ENCODE measurements at places on chromosomes 11 and 22. TPM values are rescaled to one million over a fixed set of nuclear protein-coding genes. Genes with fewer than 3 reads are reported as not detected.

The OR4A16 gene
- not detected for total RNA-seq

The LIPT2 gene
- total RNA-seq = 6.8 TPM

The BRSK2 gene
- total RNA-seq = 1.1 TPM

The CDC42BPG gene
- 0.61 TPM for total RNA-seq

The PNPLA3 gene
- total RNA-seq = 0.58 TPM

DNA sequence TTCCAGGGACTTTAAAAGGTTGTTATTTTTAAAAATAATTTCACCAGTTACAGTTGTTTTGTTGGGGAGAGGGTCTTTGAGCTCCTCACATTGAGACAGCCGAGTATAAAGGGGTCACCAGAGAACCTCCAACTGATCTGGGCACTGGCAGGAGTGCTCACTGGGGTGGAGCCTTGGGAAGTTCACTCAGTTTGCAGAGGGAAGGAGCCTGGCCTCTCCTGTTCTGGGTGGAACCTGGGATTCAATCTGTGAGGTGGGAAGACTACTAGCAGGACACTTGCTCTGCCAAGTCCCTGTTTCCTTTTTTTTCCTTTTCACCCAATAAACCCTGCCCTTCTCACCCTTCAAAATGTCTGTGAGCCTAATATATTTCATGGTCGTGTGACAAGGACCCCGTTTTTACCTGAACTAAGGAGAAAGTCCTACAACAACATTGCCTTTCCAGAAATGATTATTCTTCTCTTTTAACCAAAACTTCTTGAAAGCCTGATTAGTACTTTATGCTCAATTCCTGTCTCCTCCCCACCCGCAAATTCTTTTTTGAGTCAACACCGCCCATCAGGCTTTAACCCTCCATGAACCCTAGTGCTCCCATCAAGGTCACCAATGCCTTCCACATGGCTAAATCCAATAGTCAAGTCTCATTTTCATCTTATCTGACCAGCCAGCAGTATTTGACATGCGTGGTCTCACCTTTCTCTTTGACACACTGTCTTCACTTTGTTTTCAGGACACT lies 22.0 kb upstream of the MSANTD2 start:
- H3K27ac ChIP-seq = no peak overlapping the region
- H3K27me3 ChIP-seq = peaks cover 22% of the 10 kb centered on the region
- DNase-seq = no peak
- H3K4me3 ChIP-seq = no peak overlapping the region
- H3K4me1 ChIP-seq = no peaks in the 10 kb centered on the region

- no peaks in the 10 kb centered on the region for H3K27me3 ChIP-seq
- no peak for DNase-seq
- H3K27ac ChIP-seq = peak overlapping the region; percentile 95
- no peak overlapping the region for H3K4me3 ChIP-seq
Observed at GRCh38 chr11:118897721-118898310, 14.1 kb downstream of the CXCR5 start.

DNA sequence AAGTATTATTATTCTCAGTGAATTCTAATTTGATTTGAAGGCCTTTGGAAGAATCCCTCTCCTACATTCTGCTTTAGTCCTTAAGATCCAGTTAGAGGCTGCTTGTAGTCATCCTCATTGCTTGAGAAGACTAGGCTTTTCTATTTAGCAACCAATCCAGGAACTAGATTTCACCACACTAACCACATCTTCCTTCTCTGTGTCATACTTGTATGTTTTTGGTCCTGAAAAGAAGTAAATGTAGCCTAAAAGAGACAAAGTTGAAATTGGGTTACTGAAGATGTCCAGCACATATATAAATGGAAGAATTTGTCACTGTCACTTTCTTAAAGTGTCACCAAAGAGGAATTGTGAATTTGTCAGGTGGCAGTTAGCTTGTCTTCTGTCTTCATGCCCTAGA lies 46.6 kb upstream of the MMP7 start:
- no peak for DNase-seq
- H3K4me1 ChIP-seq = peaks cover 28% of the 10 kb centered on the region
- no peak overlapping the region for H3K4me3 ChIP-seq
- no peaks in the 10 kb centered on the region for H3K27me3 ChIP-seq
- no peak overlapping the region for H3K27ac ChIP-seq

DNA sequence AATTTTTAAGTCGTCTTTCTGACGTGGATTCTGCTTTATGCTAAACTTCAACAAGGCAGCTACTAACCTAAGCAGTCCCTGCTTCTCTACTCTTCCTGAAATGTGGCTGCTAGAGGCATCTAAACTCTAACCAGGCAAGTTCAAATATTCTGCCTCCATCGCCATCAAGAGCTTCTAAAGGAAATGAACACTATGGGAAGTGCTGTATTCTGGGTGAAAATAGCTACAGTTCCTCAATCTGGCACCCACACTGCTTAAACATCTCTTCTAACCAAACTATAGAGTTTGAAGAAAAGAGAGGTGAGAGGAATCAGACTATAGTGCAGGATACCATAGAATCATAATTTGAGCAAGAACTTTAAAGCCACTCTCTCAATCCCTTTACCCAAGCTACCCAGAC lies 6.3 kb downstream of the NRIP3 start:
- peaks cover 12% of the 10 kb centered on the region for H3K4me1 ChIP-seq
- no peak for DNase-seq
- H3K27ac ChIP-seq = no peak overlapping the region
- peaks cover 28% of the 10 kb centered on the region for H3K27me3 ChIP-seq
- H3K4me3 ChIP-seq = no peak overlapping the region

DNA sequence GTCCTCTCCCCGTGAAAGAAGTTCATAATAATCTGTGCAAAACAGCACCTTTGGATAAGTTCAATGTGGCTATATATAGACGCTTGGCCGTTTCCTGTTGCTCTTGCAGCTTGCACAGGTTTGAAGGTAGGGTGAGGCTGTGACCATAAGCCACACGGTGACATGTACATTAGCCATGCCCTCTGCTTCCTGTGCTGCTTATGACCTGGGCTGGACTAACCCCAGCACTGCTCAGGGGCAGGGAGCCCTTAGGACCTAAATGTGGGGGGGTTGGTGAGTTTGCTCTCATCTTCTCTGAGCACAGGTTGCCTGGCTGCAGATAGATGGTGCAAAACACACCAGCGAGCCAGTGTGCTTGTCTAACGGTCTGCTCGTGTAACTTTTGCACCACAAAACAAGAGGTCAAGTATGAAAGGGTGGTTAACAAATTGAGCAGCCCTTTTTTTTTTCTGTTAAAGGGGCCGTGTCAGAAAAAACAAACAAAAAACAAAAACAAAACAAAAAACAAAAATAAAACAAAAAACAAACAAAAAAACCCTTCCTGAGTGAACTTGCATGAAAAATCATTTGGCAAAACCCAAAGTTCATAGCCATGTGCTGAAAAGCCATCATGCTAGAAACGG lies 37.3 kb downstream of the FLI1 start:
- H3K4me3 ChIP-seq = peak overlapping the region; percentile 37
- peaks cover 94% of the 10 kb centered on the region for H3K4me1 ChIP-seq
- no peaks in the 10 kb centered on the region for H3K27me3 ChIP-seq
- peak overlapping the region; percentile 59 for H3K27ac ChIP-seq

DNA sequence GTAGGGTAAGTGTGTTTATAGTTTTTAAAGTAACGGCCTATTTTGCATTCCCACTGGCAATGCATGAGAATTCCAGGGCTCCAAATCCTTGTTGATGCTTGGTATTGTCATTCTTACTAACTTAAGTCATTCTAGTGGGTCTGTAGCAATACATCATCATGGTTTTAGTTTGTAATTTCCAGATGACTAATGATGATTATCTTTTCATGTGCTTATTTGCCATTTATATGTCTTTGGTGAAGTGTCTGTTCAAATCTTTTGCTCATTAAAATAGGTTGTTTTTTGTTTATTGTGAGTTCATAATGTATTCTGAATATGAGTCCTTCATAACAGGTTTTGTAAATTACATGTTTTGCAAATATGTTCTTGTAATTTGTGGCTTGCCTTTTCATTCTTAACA lies 31.2 kb downstream of the MTMR3 start:
- no peak for DNase-seq
- peaks cover 57% of the 10 kb centered on the region for H3K4me1 ChIP-seq
- no peaks in the 10 kb centered on the region for H3K36me3 ChIP-seq
- no peaks in the 10 kb centered on the region for H3K27me3 ChIP-seq

GRCh38 chr22:44287121-44287693 lies 25.5 kb downstream of the SHISAL1 start:
- no peaks in the 10 kb centered on the region for H3K4me1 ChIP-seq
- no peak for DNase-seq
- H3K4me3 ChIP-seq = no peak overlapping the region
- H3K36me3 ChIP-seq = no peaks in the 10 kb centered on the region
- no peak overlapping the region for H3K27ac ChIP-seq

DNA sequence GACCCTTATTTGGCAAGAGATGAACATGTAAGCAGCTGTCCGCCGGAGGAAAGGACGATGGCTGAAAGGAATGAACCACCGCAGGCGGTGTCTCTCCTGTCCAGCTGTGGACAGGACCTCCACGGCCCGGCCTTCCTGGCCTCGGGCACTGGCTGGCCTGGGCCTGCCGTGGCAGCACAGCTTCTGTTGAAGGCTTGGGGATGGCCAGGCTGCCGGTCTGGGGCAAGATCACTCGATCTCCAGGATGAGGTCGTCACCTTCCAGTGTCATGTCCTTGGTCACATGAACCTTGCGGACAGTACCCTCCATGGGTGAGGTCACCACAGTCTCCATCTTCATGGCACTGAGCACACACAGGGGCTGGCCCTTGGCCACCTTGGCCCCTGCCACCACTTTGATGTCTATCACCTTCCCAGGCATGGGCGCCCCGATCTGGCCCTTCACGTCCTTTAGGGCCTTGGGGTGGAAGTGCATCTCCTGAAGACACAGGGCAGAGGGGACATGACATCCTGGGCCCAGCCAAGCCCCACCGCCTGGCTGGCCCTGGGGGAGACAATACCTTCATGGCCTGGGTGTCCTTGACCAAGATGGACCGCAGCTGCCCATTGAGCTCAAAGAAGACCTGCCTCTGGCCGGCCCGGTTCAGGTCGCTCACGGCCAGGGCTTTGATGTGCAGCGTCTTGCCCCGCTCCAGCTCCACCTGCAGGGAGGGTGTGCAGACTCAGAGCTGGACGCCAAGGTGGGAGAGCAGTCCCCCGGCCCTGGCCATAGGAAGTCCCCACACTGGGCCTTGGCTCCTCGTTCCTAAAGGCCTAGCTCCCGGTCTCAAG lies 5.6 kb downstream of the RCE1 start:
- peaks cover 25% of the 10 kb centered on the region for H3K4me1 ChIP-seq
- no peak overlapping the region for H3K4me3 ChIP-seq
- no peaks in the 10 kb centered on the region for H3K27me3 ChIP-seq
- H3K27ac ChIP-seq = no peak overlapping the region

GRCh38 chr11:117743121-117743815 lies 53.7 kb downstream of the DSCAML1 start:
- peaks cover 7% of the 10 kb centered on the region for H3K4me1 ChIP-seq
- no peak overlapping the region for H3K4me3 ChIP-seq
- H3K27me3 ChIP-seq = no peaks in the 10 kb centered on the region

DNA sequence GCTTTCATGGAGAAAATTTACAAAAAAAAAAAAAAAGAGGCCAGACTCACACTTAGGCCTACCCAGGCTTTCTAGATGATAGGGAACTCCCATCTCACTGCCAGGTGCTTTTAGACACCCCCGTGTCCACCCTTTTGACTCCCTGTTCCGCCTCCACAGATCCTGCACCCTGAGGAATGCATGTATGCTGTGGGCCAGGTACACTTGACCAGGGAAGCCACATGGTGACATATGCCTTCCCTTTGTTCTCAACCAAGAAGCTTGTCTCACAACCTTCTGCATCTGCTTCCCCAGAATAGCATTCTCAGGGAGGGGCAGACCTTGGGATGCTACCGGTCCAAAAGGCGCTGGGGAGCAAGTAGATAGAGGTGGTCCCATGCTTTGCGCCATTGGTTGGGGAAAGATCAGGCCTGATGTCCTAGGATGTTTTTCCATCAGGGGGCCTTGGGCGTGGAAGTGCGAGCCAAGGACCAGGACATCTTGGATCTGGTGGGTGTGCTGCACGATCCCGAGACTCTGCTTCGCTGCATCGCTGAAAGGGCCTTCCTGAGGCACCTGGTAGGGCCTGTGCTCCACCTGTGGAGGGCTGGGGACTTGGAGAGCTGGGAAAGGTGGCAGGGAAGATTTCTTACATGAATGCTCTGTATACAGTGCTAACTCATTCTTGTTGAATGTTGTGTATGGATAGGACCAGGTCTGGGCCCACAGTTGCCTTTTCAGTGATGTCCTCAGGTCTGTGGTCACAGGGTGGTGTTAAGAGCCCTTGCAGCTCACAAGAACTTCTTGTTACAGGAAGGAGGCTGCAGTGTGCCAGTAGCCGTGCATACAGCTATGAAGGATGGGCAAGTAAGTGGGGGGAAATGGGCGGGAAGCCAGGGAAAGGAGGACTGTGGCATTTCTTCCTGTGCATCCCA lies 7.5 kb downstream of the HMBS start:
- peak overlapping the region; percentile 93 for H3K4me3 ChIP-seq
- H3K36me3 ChIP-seq = peaks cover 55% of the 10 kb centered on the region
- H3K27me3 ChIP-seq = peaks cover 1% of the 10 kb centered on the region
- peak overlapping the region; percentile 17 for H3K27ac ChIP-seq
- H3K4me1 ChIP-seq = peaks cover 31% of the 10 kb centered on the region

- H3K27me3 ChIP-seq = no peaks in the 10 kb centered on the region
- peaks cover 39% of the 10 kb centered on the region for H3K4me1 ChIP-seq
- H3K36me3 ChIP-seq = peaks cover 35% of the 10 kb centered on the region
- H3K4me3 ChIP-seq = no peak overlapping the region
- H3K27ac ChIP-seq = peak overlapping the region; percentile 31
Observed at GRCh38 chr11:65609229-65609628, 4.8 kb downstream of the MAP3K11 start.

GRCh38 chr11:44280257-44280656 lies 29.7 kb downstream of the ALX4 start:
- DNase-seq = no peak
- H3K36me3 ChIP-seq = no peaks in the 10 kb centered on the region
- H3K27me3 ChIP-seq = no peaks in the 10 kb centered on the region
- H3K4me1 ChIP-seq = no peaks in the 10 kb centered on the region
- H3K27ac ChIP-seq = no peak overlapping the region
- no peak overlapping the region for H3K4me3 ChIP-seq

GRCh38 chr22:21633481-21633880 lies 921 bp downstream of the CCDC116 start:
- H3K27ac ChIP-seq = no peak overlapping the region
- H3K4me1 ChIP-seq = peaks cover 17% of the 10 kb centered on the region
- no peak overlapping the region for H3K4me3 ChIP-seq
- no peak for DNase-seq
- peaks cover 7% of the 10 kb centered on the region for H3K36me3 ChIP-seq

DNA sequence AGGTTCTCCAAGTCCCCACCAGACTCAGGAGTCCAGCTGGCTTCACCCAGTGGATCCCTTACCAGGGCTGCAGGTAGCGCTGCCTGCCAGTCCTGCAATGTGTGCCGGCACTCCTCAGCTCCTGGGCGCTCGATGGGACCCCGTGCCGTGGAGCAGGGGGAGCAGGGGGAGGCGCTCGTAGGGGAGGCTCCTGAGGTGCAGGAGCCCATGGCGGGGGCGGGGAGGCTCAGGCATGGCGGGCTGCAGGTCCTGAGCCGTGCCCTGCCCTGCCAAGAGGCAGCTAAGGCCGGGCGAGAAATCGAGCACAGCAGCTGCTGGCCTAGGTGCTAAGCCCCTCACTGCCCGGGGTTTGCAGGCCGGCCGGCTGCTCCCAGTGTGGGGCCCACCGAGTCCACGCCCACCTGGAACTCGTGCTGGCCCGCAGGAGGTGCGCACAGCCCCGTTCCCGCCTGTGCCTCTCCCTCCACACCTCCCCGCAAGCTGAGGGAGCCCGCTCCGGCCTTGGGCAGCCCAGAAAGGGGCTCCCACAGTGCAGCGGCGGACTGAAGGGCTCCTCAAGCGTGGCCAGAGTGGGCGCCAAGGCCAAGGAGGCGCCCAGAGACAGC lies 792.9 kb upstream of the CCDC179 start:
- H3K4me1 ChIP-seq = no peaks in the 10 kb centered on the region
- no peaks in the 10 kb centered on the region for H3K27me3 ChIP-seq
- DNase-seq = no peak
- no peak overlapping the region for H3K27ac ChIP-seq
- H3K36me3 ChIP-seq = no peaks in the 10 kb centered on the region

- H3K27me3 ChIP-seq = peaks cover 32% of the 10 kb centered on the region
- peaks cover 11% of the 10 kb centered on the region for H3K36me3 ChIP-seq
- no peak overlapping the region for H3K27ac ChIP-seq
Observed at GRCh38 chr22:19168088-19168890, 10.2 kb downstream of the SLC25A1 start.
